ENCODE measurements at places on chromosomes 12 and 14. TPM values are rescaled to one million over a fixed set of nuclear protein-coding genes. Genes with fewer than 3 reads are reported as not detected.

SPTLC2 gene
- polyA plus RNA-seq: 30.0 TPM

ERP27 gene
- not detected for polyA plus RNA-seq

LRRC10 gene
- polyA plus RNA-seq: not detected

SERPINA5 gene
- polyA plus RNA-seq: not detected

LPAR5 gene
- not detected for polyA plus RNA-seq

IAPP gene
- polyA plus RNA-seq: not detected

PPP2R5C gene
- polyA plus RNA-seq: 73.8 TPM

PRH2 gene
- polyA plus RNA-seq: not detected

KLHL33 gene
- polyA plus RNA-seq: 0.16 TPM

KRT6C gene
- polyA plus RNA-seq: not detected

DLGAP5 gene
- polyA plus RNA-seq: not detected

CLEC1B gene
- not detected for polyA plus RNA-seq

LUM gene
- not detected for polyA plus RNA-seq

TRPV4 gene
- polyA plus RNA-seq: not detected

PTPRO gene
- 6.8 TPM for polyA plus RNA-seq

SLC16A7 gene
- 18.6 TPM for polyA plus RNA-seq

NKX2-8 gene
- not detected for polyA plus RNA-seq

KRT3 gene
- polyA plus RNA-seq: not detected

DBX2 gene
- 0.19 TPM for polyA plus RNA-seq

IL31 gene
- polyA plus RNA-seq: not detected

RFLNA gene
- 1.3 TPM for polyA plus RNA-seq

SLCO1B3 gene
- not detected for polyA plus RNA-seq

TDRD9 gene
- polyA plus RNA-seq: 10.1 TPM

ZFHX2 gene
- polyA plus RNA-seq: 1.7 TPM

MTHFD1 gene
- polyA plus RNA-seq: 36.5 TPM

Measured in Purkinje cell (primary cell).